ENCODE measurements at places on chromosomes 1 and 21.

DNA sequence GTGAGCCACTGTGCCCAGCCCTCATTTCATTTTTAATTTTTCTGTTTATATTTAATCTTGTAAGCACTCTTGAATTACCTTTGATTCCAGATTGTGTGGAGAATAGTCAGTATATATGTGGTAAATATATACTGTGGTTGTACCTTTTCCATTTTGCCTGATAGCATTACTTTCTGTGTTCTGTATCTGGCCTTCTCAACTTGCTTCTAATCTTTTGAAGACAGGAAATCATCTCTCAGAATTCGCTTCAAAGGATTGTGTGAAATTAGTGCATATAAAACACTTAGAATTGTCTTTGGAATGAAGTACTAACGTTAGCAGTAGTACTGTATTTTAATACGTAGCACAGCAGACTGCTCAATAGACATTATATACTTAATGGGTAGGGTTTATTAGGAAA, 37.9 kb downstream of the PPP2R5A start:
- no peak for DNase-seq

DNA sequence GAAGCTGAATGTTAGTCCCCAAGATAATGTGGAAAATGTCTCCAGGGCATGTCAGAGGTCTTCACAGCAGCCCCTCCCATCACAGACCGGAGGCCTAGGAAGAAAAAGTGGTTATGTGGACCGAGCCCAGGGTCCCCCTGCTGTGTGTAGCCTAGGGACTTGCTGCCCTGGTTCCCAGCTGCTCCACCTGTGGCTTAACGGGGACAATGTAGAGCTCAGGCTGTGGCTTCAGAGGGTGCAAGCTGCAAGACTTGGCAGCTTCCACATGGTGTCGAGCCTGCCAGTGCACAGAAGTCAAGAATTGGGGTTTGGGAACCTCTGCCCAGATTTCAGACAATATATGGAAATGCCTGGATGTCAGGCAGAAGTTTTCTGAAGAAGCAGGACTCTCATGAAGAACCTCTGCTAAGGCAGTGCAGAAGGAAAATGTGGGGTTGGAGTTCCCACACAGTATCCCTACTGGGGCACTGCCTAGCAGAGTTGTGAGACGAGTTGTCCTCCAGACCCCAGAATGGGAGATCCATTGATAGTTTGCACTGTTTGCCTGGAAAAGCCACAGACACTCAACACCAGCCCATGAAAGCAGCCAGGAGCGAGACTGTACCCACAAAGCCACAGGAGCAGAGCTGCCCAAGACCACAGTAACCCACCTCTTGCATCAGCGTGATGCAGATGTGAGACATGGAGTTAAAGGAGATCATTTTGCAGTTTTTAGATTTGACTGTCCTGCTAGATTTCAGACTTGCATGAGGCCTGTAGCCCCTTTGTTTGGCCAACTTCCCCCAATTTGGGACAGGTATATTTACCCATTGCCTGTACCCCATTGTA, 204.9 kb downstream of the MRPL39 start:
- no peak for DNase-seq

DNA sequence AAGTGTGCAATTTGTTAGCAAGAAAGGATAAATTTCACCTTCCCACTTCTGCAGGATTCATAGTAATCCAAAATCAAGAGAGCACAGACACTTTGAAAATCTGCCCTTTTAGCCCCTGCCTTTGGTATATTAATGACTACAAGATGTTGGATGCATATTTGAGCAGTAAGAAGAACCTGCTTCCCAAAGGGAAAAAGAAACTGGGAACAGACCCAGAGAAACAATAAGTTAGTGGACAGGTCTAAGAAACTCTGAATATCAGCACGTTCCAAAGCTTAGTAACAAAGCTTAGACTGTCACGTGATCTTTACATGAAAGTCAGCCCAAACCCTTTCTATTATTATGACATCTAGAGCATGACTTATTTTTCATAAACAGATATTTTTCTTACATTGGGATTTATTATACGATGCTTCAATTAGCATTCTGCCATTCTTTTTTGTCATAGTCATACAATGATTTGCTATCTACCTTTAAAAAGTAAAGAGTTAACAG, 390.9 kb upstream of the ADGRL2 start:
- DNase-seq: no peak

GRCh38 chr1:206911064-206911663, 10.6 kb downstream of the FCMR start:
- no peak for DNase-seq

DNA sequence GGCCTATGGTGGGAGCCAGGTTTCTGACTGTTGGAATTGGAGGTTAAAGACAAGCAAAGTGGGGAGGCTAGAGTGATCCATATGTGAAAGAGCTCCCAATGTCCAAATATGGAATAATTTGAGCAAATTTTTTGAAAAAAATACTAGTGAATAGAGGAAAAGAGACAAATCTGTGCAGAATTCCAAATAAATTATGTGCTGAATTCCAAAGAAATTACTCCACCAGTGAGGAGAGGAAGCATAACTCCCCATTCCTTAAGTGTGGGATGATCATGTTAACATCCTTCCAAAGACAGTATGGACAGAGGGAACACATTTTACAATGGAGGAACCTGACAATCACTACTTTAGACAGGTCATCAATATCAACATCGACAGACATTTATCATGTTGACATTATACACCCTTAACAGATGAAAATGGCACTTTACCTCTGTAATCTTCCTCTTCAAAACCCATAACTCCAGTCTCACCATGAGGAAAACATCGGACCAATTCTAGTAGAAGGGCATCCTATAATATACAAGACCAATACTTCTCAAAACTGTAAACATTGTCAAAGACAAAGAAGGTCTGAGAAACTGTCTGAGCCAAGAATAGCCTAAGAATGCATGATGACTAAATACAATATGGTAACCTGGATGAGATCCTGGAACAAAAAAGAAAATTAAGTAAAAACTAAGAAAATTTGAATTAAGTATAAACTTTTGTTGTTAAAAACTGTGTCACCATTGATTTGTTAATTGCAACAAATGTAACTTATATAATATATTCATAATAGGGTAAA, 71.5 kb upstream of the RGS4 start:
- no peak for DNase-seq

GRCh38 chr1:203306089-203306964, 1.0 kb downstream of the BTG2 start:
- peak; percentile 52 for DNase-seq

GRCh38 chr1:39466413-39467107, 24.9 kb upstream of the BMP8A start:
- no peak for DNase-seq

Data from GM04503 (cell line).